T follicular helper cell (primary cell): ENCODE measurements at places on chromosomes 4 and X.

DNA sequence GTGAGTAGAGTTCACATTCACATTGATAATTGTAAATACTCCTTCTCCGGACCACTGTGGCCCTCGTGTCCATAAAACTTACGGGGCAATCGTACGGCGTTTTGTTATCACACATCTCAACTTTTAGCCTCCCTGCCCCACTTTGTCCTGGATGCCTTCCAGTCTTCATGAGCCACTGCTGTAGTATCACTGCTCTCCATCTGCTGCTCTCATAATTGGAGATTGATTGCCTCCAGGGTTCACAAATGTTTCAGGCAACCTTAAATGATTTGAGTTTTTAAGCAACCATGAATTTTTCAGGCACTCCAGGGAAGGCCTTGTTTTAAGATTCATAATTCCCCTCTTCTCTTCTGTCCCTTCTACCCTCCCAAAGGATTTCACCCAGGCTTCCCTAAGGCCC is 28.4 kb downstream of the ALPK1 start:
- DNase-seq = no peak

DNA sequence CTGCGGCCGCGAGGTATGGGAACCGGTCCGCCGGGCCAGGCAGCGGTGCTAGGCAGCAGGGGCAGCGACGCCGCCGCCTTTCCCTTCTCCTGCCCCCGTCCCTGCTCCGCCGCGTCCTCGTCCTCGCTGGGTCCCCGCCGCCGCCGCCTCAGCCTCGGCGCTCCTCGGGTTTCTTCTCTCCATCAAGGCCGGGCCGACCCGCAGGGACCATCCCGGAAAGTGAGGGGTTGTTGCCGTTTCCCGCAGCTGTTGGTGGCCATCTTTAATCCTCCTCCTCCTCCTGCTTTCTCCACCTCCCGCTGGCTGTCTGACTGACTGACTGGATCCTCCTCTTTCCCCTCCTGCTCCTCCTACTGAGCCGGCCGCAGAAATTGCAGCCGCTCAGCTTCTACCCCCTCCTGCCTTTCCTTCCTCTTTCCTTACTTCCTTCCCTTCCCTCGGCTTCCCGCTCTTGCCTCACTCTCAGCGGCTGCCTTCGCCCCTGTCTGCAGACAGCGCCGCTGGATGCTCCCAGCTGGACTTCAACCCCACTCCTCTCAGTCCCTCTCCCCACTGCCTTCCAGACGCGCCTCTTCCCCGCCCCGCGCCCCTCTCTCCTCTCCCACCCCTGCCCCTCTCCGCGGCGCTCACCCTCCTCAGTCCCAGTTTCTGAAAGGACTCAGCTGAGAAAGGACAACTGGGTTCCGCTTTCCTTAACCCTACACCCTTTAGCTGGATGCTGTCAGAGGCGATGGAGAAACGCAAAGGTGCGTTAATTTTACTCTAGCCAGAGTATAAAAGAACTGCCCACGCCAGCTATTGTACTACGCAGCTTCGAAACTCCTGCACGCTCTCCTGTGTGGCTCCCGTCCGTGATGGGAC is at the start of gene WDFY3:
WDFY3 (minus strand) TSS at position 309 of the 861 bp plus-strand sequence. CDS start 106,099 bp downstream, outside the sequence.
- DNase-seq = no peak

DNA sequence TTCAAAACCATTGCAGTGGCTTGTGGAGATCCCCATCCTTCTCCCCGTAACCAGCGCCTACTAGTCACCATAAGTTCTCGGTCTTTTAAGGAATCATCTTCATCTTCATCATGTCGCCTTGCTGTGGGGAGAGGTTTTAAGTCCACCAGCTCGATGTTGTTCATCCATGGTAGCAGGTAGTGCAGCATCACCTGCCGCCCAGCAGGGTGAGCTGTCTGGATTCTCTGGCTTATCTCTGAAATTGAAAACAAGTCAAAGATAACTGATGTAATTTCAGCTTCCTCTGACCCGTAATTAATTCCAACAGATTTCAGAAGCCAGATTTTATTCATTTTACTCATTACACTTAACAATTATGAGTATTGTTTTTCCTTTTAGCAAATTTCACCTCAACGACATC is 67.4 kb downstream of the ZAR1 start:
- no peak for DNase-seq

DNA sequence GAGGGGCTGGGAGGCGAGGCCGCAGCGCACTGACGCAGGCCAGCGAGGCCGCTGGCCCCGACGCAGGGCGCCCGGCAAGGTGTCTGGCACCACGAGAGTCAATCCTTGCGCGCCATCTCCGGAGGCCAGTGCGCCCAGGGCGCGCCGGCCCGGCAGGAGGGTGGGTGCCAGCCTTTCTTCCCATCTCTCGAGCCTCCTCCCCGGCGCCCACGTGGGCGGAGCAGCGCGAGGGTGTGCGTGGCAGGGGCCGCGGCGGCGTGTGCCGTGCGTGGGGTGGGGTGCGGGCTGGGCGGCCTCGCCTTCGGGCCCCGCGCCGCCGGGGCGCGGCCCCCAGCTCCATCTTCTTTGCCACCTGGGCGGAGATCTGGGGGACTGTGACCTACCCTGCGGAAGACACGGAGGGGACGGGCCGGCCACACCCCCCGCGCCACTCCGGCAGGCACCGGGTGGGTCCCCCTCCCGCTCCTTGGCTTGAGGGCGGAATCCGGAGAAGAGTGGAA is 877 bp downstream of the JAKMIP1 start:
- DNase-seq = no peak

DNA sequence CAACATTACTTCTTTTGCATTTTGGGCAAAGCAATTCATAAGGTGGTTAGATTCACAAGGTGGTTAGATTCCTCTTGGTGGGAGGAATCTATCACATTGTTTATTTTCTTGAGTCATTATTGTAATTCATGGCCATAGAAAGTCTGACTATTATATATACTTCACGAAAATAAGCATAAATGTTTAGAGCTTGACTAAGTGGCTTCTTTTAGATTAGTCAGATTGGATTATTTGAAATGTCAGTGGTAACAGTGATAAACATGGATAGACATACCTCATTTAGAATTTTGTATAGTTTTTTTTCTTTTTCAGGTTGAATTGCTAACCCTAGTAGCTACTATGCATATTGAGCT is 24.9 kb upstream of the DYNLT3 start:
- no peak for DNase-seq

- DNase-seq = no peak
These were observed 74.3 kb downstream of the SNX25 start for GRCh38 chr4:185283723-185284122.

GRCh38 chr4:124594945-124595344 is 117.6 kb downstream of the ANKRD50 start:
- no peak for DNase-seq

DNA sequence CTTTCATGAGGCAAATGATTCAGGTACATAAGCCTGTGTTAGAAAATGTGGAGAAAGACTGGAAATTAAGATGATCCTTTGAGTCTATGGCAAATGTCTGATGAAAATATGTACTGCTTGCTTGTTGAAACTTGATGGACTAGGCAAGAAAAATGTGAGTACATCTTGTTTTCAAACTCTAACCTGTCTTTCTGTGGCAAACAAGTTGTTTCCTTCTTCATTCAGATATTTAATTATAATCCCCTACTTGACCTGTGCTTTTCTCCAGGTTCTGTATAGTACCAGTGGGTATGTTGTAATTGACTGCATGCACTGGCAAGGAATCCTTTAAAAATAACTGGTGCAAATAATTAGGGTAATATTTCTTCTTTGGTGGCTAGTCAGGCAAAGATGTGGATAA is 136.7 kb downstream of the ARHGAP24 start:
- DNase-seq = no peak

- DNase-seq = no peak
These were observed 171.4 kb downstream of the NHS start for GRCh38 chrX:17546356-17546755.

DNA sequence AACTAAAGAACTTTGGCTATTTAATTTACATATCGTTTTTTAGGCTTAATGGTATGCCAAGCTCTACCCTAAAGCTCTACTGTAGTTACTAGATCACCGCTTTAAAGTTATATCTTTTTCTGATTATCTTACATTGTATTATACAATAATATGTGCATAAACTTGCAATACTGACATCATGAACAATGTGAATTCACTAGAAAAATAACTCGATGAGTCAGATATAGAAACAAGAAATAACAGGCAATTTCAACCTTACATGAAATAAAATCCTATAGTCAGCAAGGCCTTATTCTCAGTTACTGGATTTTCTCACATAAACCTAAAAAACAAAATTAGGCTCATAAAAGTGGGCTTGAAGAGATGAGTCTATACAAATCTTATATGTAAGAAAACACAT is 32.5 kb downstream of the PDGFC start:
- DNase-seq = no peak

- DNase-seq = no peak
These were observed 46.7 kb downstream of the DTHD1 start for GRCh38 chr4:36328130-36328529.
